Muscle of leg (tissue), 16 donors: ENCODE measurements at places on chromosomes 4 and X. TPM values are rescaled to one million over a fixed set of nuclear protein-coding genes. Genes with fewer than 3 reads are reported as not detected.

GRCh38 chr4:83151651-83152050 lies 37.1 kb upstream of the PLAC8 start:
- DNase-seq = no peak

GRCh38 chrX:40628506-40628905 lies 5.3 kb downstream of the MPC1L start:
- no peak for DNase-seq

- DNase-seq = no peak
Measured at GRCh38 chr4:39304651-39305050, 61.5 kb downstream of the RFC1 start.

GRCh38 chrX:106243376-106243775 lies 75.3 kb downstream of the PWWP3B start:
- DNase-seq = no peak

GRCh38 chrX:69503228-69503781 lies 821 bp upstream of the NALF2 start:
- DNase-seq = no peak

- no peak for DNase-seq
Measured at GRCh38 chr4:69503558-69503957, 7.9 kb upstream of the UGT2B4 start.

DNA sequence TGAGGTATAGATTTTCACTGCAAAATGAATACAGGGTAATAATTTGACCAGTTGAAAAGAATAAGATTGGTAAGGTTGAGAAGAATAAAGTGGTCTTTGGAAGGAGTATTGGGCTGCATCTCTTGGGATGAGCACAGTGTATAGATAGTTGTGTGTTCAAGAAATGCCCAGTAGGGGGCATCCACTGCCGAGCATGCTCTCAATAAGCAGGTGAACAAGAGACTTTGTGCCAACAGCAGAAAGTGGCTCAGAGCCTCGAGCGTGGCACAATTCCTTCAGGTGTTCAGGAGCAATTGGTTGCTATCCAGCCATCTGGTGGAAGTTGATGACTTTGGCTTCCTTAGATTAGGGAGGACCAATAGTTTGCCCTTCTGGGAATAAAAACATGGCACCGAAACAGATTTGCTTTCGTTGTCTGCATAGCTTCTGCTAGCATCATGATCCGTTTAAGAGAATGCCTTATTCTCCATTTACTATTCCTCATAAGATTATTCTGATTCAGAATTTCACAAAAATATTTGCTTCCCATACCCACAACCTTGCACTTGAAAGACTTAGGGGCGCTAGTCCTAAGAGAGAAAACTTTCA lies 258.1 kb upstream of the NEIL3 start:
- no peak for DNase-seq

- DNase-seq = no peak
Measured at GRCh38 chr4:26826721-26827120, 33.9 kb upstream of the STIM2 start.

- peak; percentile 90 for DNase-seq
Measured at GRCh38 chr4:110631584-110632505, 9.0 kb upstream of the PITX2 start.

DNA sequence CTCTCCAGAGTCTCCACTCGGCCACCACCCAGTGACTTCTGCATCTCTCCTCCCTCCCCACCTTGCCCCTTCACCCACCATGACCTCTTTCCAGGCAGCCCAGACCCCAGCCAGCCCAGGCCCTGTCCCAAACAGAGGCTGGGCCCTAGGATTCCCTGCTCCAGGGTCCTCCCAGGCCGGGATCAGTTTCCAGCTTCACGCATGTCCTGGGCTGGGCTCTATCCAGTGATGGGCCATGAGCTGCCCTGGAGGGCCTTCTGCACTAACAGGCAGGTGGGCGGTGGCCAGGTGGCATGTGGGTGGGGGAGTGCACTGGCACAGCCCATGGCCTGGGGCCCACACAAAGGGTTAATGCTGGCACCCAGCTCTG lies 20.4 kb upstream of the ADD1 start:
- DNase-seq = no peak

DNA sequence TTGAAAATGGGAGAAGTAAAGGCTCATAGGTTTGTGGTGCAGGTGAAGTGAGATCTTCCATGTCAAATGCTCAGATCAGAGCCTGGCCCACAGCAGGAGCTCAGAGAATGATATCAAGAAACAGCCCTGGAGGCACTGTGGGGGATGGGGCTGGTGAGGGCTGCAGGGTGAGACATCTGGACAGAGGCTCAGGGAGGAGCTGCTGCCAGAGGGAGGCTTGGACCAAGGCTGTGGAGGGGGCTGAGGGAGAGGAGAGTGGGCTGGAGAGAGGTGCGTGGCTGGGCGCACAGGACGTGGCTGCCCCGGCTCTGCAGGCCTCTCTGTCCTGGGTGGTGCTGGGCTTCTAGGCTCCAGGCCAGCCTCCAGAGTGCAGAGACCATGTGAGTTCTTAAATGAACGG lies 5.6 kb downstream of the SORCS2 start:
- DNase-seq = no peak

DNA sequence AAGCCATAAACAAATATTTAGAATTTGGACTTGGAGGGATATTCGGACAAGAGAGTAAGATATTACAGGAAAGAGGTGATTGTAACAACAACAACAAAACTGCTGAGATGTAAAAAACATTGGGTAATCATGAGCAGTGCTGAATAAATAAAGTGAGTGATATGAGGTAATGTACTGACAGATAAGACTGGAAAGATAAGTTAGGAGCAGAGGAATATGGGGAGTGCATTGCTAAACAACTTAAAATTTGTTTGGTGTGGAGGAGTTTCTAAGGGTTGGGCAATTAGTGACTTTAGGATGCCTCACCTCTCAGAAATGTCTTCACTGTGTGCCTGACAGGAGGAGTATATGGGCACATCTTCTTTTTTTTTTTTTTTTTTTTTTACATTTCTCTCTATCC lies 637.8 kb upstream of the GRIA3 start:
- DNase-seq = no peak

DNA sequence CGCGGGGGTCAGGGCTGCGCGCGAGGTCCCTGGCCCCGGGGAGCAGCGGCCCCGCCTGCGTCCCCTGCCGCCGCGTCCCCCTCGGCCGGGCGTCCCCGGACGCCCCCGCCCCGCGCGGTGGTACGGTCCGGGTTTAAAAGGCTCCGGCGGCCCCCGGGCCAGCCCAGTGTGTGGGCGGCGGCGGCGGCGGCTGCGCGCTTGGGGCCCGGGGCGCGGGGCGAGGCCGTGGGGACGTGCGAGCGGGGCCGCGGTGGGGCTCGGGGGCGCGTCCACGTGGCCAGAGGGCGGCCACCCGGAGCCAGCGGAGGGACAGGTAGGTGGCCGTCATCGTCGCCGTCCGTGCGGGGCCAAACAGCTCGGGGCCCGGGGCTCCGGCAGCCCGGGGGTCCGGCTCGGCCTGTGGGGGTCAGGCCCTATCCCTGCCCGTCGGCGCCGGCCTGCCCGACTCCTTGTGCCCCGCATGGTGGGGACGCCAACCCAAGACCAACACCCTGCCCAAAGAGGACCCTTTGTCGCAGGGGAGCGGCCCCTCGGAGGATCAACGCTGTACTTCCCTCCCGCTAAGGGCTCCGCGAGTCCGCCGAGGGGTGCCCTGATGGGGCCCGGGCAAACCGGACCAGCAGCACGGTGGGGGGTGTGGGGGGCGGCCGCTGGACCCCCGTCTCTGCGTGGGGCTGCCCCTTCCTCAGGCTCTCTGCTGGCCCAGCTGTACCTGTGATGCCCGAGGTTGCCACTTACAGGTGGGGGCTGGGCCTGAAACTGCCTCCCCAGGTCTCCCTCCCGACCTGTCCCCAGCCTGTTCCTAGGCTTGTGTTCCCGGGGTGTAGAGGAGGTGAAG lies at the start of gene PLXNA3:
TSS of gene PLXNA3 (plus strand) at position 166 of the 838 bp plus-strand sequence. CDS start 1,903 bp downstream, outside the sequence.
- peak; percentile 69 for DNase-seq

DNA sequence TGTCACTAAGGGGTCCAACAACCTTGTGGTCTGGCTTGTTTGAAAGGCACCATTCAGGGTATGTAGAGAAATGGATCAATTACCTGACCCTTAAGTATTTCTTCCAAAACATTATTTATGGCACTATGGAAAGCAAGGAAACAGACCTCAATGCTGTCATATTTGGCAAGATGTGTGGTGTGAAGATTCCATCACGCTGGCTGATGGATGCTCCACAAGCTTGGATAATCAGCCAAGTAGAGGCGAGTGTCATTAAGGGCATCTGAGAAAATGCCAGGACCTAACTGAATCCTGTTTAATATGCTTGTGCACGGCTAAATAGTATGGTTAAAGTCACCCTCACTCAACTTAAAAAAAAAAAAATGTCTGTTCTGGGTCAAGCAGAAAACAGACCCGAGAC lies 120.7 kb downstream of the COMMD8 start:
- no peak for DNase-seq

GRCh38 chrX:74133156-74133796 lies 170.7 kb upstream of the ZCCHC13 start:
- peak; percentile 87 for DNase-seq

GRCh38 chrX:51192104-51192503 lies 140.5 kb upstream of the NUDT10 start:
- DNase-seq = no peak

DNA sequence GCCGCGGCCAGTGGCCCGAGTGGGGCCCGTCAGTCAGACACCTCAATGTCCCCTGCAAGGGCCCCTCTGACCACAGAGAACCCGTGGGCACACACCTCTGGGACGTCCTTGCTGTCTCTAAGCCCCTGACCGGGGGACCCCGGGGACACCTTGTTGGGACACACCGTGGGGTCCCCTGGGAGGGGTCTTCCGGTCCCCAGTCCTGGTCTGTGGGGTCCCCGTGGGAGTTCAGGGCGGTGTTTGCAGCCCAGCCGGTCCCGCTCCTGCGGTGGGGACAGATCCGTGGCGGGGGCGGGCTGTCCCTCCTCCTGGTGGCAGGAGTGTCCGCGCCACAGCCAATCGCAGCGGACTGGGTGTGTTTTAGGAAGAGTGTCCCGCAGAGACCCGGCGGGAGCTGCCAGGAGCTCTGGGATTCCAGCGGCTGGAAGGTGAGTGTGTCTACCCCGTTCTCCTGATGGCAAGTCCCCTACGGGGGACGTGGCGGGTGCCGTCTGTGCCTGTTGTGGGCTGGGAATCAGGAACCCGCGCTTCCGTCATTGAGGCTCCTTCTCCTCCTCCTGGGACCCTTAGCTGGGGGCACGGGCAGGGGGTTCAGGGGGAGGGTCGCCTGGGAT lies 5.1 kb upstream of the PLCXD1 start:
- peak; percentile 79 for DNase-seq

- no peak for DNase-seq
Measured at GRCh38 chr4:2940267-2941137, 22.7 kb downstream of the NOP14 start.

GRCh38 chr4:109434007-109434971 lies 674 bp downstream of the SEC24B start:
- DNase-seq = peak; percentile 53

Gene ALG13
- 23.0 TPM for total RNA-seq

Gene MAP3K15
- total RNA-seq = 0.13 TPM

Gene CTAG1A
- total RNA-seq = not detected

Gene RRAGB
- total RNA-seq = 21.3 TPM

Gene SLITRK4
- total RNA-seq = 4.7 TPM

Gene TKTL2
- not detected for total RNA-seq

Gene FMR1NB
- not detected for total RNA-seq

Gene SPATA4
- 0.13 TPM for total RNA-seq

Gene CXCL8
- total RNA-seq = 4.0 TPM

Gene ETDB
- total RNA-seq = not detected

Gene P2RY8
- total RNA-seq = 0.58 TPM

Gene COX7B2
- total RNA-seq = not detected

Gene ENPEP
- 15.3 TPM for total RNA-seq
